Hematopoietic multipotent progenitor cell treated with erythropoietin and hydrocortisone succinate and interleukin-3 and kit ligand, for 4 days (in vitro differentiated cells): ENCODE measurements at places on chromosomes 13 and 19.
A peak's percentile ranks its signal among the peaks of the same experiment; 100 is the strongest.

DNA sequence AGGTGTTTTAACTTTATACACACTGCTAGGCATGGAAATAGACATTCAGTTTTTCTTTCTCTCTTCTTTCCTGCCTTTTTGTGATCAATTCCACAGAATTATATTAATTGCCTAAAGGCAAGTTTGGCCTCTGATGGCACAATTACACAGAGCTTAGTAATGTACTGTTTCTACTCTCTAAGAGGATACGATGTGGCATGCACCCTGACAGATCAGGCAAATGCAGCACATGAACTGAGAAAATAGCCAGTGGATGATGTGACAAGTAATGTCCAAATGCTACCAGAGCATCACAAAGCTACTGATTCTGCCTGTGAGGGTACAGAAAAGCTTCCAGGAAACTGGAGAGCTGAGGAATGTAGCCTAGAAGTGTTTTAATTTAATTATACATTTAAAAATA lies 233.8 kb upstream of the PRR20A start:
- DNase-seq, result no peak

- no peak for DNase-seq
Measured at GRCh38 chr13:101709952-101710351, 257.5 kb downstream of the ITGBL1 start.

GRCh38 chr13:38564256-38565150 lies 122.4 kb upstream of the FREM2 start:
- no peak for DNase-seq

DNA sequence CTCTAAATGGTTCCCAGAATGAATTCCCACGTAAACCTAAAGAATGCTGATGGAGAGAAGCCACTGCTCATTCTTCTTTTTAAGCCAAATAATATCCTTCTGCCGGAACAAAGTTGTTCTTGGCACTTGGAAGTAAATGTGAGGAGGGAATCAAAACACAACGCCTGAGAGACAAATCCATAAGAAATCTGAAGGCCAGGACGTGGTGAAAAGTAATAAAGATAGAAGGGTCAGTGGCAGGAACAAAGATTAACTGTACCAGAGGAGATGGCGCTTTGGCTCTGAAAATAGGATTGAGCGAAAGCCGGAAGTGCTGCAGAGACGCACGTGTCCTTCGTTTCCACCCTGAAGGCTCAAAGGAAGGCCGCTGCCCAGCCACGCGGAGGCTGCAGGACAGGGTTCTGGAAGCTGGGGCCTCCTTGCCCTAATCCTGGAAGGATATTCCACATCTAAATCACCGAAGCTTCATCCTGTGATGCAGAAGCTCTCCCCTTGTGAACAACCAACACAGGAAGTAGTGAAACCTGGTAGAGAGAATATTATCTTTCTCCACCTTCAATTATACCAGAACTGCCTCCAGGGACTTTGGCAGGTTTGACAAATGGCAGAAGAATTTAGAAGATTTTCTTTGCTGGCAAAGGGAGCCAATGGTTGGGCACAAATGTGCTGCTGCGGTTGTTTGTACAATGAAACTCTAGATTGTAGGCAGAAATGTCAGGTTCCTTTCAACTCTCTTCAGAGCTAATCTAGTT lies 214.6 kb upstream of the SERP2 start:
- DNase-seq, result no peak

GRCh38 chr19:53947624-53948023 lies 15.1 kb upstream of the CACNG8 start:
- DNase-seq, result peak; percentile 35
